ENCODE measurements at places on chromosomes 11 and 22. TPM values are rescaled to one million over a fixed set of nuclear protein-coding genes. Genes with fewer than 3 reads are reported as not detected.

RASD2 gene
- total RNA-seq = 2.1 TPM

PNPLA3 gene
- total RNA-seq = not detected

ARAP1 gene
- total RNA-seq = 51.8 TPM

PATE4 gene
- total RNA-seq = not detected

MMP12 gene
- total RNA-seq = not detected

SLC29A2 gene
- 18.7 TPM for total RNA-seq

MS4A2 gene
- 0.37 TPM for total RNA-seq

MN1 gene
- total RNA-seq = 10.1 TPM

TMEM121B gene
- 1.2 TPM for total RNA-seq

OR52H1 gene
- total RNA-seq = not detected

TEF gene
- 27.5 TPM for total RNA-seq

SFI1 gene
- total RNA-seq = 10.8 TPM

THRSP gene
- total RNA-seq = not detected

GP1BB gene
- not detected for total RNA-seq
